ENCODE measurements at places on chromosomes 13 and 19. TPM values are rescaled to one million over a fixed set of nuclear protein-coding genes. Genes with fewer than 3 reads are reported as not detected.
A peak's percentile ranks its signal among the peaks of the same experiment; 100 is the strongest.

Gene ATCAY
- not detected for total RNA-seq

Gene POSTN
- 108 TPM for total RNA-seq

Gene LGALS7B
- 1.8 TPM for total RNA-seq

- no peak overlapping the region for H3K27ac ChIP-seq
- H3K36me3 ChIP-seq: no peaks in the 10 kb centered on the region
- H3K4me1 ChIP-seq: no peaks in the 10 kb centered on the region
- DNase-seq: peak; percentile 73
These were observed 5.3 kb upstream of the CEACAM21 start for GRCh38 chr19:41570639-41571112.

Gene ZNF581
- total RNA-seq: 7.5 TPM

- H3K4me1 ChIP-seq: no peaks in the 10 kb centered on the region
- no peak overlapping the region for H3K4me3 ChIP-seq
- no peaks in the 10 kb centered on the region for H3K27me3 ChIP-seq
- H3K36me3 ChIP-seq: no peaks in the 10 kb centered on the region
- DNase-seq: no peak
These were observed 6.0 kb downstream of the TMIGD2 start for GRCh38 chr19:4295972-4296771.

- H3K4me3 ChIP-seq: no peak overlapping the region
- H3K36me3 ChIP-seq: no peaks in the 10 kb centered on the region
- no peaks in the 10 kb centered on the region for H3K27me3 ChIP-seq
- H3K27ac ChIP-seq: no peak overlapping the region
- no peak for DNase-seq
These were observed 100.4 kb downstream of the RGCC start for GRCh38 chr13:41557719-41558118.

DNA sequence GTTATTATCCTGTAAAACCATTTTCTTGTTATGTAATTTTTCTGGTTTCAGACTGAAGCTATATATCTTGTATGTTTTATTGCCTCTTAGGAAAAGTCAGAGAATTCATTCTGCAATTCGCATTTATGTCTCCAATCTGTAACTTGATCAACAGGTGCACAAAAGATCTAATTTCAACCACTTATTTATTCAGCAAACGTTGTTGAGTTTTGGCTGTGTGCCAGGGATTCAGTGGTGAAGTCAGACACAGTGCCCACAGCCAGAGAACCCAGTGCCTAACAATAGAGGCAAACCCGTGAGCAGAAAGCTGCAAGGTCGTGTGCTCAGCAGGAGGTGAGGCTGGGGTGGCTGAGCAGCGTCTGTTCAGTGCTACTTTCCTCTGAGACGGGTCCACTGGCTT, 119.5 kb upstream of the MCF2L start:
- no peak overlapping the region for H3K27ac ChIP-seq
- no peaks in the 10 kb centered on the region for H3K4me1 ChIP-seq
- DNase-seq: no peak
- H3K4me3 ChIP-seq: no peak overlapping the region

DNA sequence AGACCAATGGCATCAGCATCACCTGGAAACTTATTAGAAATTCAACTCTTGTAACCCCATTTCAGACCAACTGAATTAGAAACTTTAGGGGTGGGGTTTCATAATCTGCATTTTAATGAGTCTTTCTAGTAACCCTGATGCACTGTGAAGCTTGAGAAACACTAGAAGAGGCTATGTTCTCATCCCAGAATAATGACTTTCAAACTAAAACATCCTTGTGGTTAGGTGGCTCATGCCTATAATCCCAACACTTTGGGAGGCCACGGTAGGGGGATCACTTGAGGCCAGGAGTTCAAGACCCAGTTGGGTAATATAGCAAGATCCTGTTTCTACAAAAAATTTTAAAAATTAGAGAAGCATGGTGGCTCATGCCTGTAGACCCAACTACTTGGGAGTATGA, 402.4 kb downstream of the DLEU7 start:
- H3K27ac ChIP-seq: no peak overlapping the region
- H3K4me1 ChIP-seq: no peaks in the 10 kb centered on the region
- H3K36me3 ChIP-seq: no peaks in the 10 kb centered on the region
- H3K4me3 ChIP-seq: no peak overlapping the region
- no peak for DNase-seq

DNA sequence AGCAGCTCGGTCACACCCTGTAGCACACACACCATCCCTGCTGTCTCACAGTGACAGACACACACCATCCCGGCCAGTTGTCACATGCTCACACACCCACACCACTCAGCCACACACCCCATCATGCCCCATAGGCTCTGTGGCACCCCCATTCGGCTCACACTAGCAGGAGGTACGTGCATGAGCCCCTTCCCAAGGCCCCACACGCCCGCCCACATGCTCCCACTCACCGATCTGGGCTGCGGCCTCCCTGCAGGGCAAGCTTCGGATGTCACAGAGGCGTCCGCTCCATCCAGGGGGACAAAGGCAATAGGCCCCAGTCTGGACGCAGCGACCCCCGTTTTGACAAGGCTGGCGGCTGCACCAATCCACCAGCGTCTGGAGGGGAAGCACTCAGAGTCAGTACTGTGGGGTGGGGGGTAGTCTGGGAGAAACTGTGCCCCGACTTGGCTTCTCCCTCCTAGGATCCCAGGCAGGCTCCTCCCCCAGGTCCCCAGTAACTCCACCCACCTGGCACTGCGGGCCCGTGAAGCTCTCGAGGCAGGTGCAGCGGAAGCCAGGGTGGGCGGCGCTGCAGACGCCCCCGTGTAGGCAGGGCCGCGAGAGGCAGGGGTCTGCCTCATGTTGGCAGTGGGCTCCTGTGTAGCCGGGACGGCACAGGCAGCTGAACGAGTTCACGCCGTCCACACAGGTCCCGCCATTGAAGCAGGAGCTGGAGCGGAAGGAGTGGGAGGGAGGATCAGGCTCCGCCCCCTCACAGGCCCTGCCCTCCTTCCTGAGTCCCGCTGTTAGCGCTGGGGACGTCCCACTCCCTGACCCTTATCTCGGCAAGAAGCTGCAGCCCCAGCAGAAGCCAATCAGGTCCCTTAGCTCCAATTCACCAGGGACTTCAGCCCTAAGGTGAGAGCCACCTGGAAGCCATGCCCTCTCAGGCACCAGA, 20.1 kb downstream of the NOTCH3 start:
- H3K27ac ChIP-seq: no peak overlapping the region
- no peaks in the 10 kb centered on the region for H3K27me3 ChIP-seq
- DNase-seq: no peak
- H3K4me3 ChIP-seq: no peak overlapping the region

Measured in right atrium auricular region (tissue), 2 donors.